ENCODE measurements at places on chromosomes 4 and X. TPM values are rescaled to one million over a fixed set of nuclear protein-coding genes. Genes with fewer than 3 reads are reported as not detected.

DNA sequence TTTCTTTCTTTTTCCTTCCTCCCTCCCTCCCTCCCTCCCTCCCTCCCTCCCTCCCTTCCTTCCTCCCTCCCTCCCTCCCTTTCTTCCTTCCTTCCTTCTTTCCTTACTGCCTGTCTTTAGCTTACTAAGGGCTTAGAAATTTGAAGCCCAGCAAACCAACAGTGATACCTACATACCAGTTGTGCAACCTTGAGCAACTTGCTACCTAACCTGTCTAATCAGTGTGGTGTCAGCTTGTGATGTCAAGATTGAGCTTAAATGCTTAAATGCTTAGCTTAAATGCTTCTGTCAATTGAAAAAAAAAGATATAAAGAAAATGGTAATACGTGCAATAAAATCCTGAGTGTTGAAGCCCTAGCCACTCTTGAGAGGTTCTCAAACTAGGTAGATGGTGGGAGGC lies 728.6 kb downstream of the TRIML1 start:
- H3K4me1 ChIP-seq, result no peaks in the 10 kb centered on the region
- DNase-seq, result no peak
- no peak overlapping the region for H3K4me3 ChIP-seq
- no peaks in the 10 kb centered on the region for H3K27me3 ChIP-seq
- H3K27ac ChIP-seq, result no peak overlapping the region

The KLKB1 gene
- total RNA-seq, result not detected

DNA sequence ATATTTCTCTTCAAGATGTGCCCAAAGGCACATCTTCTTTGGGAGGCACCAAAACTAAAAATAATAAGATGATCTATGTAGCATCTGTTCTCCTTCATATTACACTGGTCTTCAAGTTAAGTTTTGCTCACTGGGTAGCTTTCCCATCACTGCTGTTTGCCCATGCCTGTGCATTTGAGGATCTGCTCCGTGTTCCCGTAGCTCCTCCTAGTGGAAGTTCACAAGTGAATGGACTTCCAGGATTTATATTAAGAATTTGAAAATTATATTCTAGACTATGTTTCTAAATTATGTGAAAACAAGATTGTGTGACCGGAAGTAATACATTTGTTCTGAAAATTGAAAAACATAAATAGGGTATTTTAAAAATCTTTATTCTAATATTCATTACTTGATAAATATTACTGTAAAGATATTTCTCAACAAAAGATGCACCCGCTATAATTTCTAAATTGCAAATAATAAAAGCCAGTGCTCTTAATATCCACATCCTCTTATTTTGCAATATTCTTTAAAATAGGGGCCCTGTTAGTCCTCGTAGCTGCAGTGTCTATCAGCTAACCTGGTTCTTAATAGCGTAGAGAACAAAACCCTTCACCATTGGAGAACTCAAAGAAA lies 147.7 kb downstream of the RBM46 start:
- no peak overlapping the region for H3K4me3 ChIP-seq
- no peaks in the 10 kb centered on the region for H3K4me1 ChIP-seq
- no peaks in the 10 kb centered on the region for H3K36me3 ChIP-seq
- H3K27ac ChIP-seq, result no peak overlapping the region
- DNase-seq, result no peak
- no peaks in the 10 kb centered on the region for H3K27me3 ChIP-seq

The AADAT gene
- total RNA-seq, result 7.7 TPM

GRCh38 chrX:11381464-11381863 lies 88.3 kb downstream of the AMELX start:
- no peak for DNase-seq
- no peaks in the 10 kb centered on the region for H3K36me3 ChIP-seq
- H3K4me3 ChIP-seq, result no peak overlapping the region
- no peaks in the 10 kb centered on the region for H3K4me1 ChIP-seq

DNA sequence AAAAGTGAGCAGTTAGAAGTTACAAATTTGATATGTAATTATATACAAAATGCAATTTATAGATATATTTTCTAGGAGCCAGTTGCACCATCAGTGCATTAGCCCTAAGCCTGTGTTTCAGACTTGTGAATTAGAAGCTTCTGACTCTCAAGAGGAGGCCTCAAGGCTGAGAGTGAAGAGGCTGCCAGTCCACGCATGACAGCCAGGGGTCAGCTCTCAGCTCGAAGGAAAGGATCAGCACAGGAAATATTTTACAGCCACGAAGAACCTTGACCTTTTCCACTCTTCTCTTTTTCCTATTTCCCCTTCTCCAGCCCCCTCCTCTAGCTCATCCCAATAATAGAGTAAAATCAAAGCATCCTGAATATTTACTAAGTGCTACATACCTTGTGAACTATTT lies 642.4 kb downstream of the TRIML1 start:
- H3K27ac ChIP-seq, result no peak overlapping the region
- DNase-seq, result no peak
- no peaks in the 10 kb centered on the region for H3K4me1 ChIP-seq
- no peak overlapping the region for H3K4me3 ChIP-seq
- no peaks in the 10 kb centered on the region for H3K27me3 ChIP-seq
- H3K36me3 ChIP-seq, result no peaks in the 10 kb centered on the region

The NAT8L gene
- total RNA-seq, result not detected

The CLGN gene
- 3.6 TPM for total RNA-seq

GRCh38 chrX:42189576-42189975 lies 266.2 kb upstream of the CASK start:
- no peaks in the 10 kb centered on the region for H3K27me3 ChIP-seq
- no peaks in the 10 kb centered on the region for H3K4me1 ChIP-seq
- H3K4me3 ChIP-seq, result no peak overlapping the region
- no peak for DNase-seq

The HSFX4 gene
- total RNA-seq, result not detected

Data from SJSA1 (cell line).